ENCODE measurements at places on chromosomes 1 and 21. TPM values are rescaled to one million over a fixed set of nuclear protein-coding genes. Genes with fewer than 3 reads are reported as not detected.

LMX1A gene
- not detected for total RNA-seq

DNA sequence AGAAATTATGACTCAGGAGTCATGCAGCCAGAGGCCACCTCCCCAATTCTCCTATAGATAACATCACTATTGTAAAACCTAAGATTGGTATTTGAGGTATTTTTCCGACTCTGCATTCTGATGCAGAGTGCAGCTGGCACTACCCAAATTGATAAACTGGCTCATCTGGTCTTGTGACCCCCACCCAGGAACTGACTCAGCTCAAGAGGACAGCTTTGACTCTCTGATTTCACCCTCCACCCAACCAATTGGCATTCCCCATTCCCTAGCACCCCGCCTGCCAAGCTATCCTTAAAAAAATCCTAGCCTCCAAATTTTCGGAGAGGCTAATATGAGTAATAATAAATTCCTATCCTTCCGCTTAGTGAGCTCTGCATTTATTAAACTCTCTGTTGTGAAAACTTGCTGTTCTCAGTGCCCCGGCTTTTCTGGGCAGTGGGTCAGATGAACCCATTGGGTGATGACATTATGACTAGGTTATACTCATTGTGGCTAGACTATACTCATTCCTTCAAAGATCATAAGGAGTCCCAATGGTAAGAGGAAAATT is 39.4 kb upstream of the EPS15 start:
- no peaks in the 10 kb centered on the region for H3K36me3 ChIP-seq
- DNase-seq: no peak
- H3K4me3 ChIP-seq: no peak overlapping the region
- H3K27ac ChIP-seq: peak overlapping the region; percentile 1
- H3K4me1 ChIP-seq: peaks cover 27% of the 10 kb centered on the region

LCK gene
- not detected for total RNA-seq

LINGO4 gene
- not detected for total RNA-seq

ITLN2 gene
- total RNA-seq: not detected

DNA sequence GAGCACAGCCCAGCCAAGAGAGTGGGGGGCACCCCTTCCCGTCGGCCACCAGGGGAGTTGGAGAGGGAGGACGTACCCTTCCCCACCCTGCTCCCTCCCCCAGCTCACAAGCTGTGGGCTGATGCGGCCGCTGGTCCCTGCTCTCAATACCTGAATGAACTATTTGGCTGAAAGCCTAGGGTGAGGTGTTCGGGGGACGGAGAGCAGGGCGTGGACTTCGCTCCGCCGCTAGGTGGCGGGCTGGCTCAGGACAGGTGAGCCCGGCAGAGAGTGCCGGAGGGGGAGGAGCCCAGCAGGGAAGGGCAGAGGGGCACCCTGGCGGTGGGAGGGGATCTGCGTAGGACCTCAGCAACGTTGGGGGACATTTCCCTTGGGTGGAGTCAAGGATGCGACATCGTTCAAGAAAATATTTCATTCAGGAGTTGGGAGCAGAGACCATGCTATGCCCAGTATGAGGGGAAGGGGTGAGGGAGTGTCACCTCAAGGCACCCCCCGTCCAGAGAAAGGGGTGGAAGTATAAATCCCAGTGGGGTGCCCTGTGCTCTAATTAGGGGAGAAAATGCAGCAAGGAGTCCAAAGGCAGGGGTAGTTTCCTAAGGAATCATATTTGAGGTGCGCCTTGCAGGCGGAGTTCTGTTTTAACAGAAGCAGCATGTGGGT is 12.0 kb upstream of the RHBG start:
- H3K27me3 ChIP-seq: peaks cover 44% of the 10 kb centered on the region
- peaks cover 1% of the 10 kb centered on the region for H3K36me3 ChIP-seq
- DNase-seq: no peak
- peaks cover 3% of the 10 kb centered on the region for H3K4me1 ChIP-seq
- H3K27ac ChIP-seq: no peak overlapping the region

CYP4B1 gene
- not detected for total RNA-seq

DNA sequence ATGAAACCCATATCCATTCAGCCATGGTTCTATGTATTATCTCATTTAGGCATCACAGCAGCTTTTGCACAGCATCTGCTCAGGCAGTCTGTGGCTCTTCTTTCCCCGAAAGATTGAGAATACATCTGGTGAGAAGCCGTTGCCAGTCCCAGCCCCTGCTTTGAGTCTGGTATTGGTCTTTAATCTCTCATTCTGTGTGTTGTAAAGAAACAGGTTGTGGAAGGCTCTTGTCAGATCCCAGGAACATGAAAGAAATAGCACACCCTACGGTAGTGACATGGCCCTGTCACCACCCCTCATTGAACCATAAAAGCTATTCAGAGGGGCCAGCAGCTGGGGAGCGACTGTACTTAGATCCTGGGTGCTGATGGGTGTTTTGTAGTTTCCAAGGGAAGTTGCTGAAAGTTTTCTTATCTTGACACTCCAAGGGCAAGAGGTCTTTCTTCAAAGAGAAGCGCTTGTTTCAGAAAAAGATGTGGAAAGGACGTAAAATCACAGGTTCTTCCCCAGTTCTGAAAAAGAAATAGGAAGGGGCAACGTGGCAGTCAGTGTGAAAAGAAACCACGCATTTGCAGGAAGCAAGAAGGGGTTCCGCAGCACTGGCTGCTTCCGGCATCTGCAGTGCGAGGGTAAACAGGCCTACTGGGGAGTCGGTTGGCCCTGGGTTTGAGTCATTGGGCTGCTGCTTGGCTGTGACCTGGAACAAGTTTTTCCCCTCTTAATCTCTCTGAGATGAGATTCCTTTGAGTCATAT is 145.0 kb downstream of the DHRS3 start:
- H3K27me3 ChIP-seq: no peaks in the 10 kb centered on the region
- peaks cover 18% of the 10 kb centered on the region for H3K36me3 ChIP-seq
- peaks cover 24% of the 10 kb centered on the region for H3K4me1 ChIP-seq
- no peak overlapping the region for H3K4me3 ChIP-seq
- DNase-seq: no peak

RGL1 gene
- total RNA-seq: 20.9 TPM

DNA sequence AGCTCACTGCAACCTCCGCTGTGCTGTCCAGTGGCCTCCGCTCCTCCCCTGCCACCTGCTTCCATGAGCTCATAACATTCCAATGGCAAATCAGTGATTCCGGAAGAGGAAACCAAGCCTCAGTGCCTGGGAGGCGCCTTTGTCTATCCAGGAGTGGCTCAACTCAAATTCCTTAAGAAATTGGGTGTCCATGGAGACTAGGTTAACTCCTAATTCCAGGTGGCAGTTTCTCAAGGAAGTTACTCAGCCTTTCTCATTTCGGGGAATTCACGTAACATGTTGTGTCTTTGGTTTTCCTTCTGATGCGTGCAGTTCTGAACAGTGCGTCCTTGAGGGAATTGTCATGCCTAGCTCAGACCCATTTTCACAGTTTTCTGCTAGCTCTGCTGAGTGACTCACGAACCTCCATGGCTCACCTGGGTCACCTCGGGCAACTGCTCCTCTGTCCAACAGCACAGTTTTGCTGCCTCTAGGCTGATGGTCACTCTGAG is 89.9 kb upstream of the DSCAM start:
- no peaks in the 10 kb centered on the region for H3K36me3 ChIP-seq
- H3K4me3 ChIP-seq: no peak overlapping the region
- H3K4me1 ChIP-seq: no peaks in the 10 kb centered on the region
- no peak overlapping the region for H3K27ac ChIP-seq

SLC6A9 gene
- 67.3 TPM for total RNA-seq

DNA sequence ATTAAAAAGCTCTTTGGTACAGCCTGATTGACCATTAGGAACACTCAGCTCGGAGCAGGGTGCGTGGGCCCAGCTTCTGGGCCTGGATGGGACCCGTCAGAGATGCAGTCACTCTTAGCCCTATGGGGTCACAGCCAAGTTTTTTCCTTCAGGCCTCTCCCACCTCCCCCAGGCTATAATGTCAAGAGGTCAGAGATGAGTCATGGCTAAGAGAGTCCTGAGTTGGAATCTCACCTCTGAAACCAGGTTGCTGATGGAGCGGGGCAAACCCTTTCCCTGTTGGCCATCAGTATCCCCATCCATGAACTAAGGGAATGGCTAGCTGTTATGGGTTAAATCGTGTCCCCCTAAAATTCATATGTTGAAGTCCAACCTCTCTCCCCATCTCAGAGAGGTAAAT is 195.9 kb upstream of the POU3F1 start:
- no peaks in the 10 kb centered on the region for H3K36me3 ChIP-seq
- no peak for DNase-seq
- H3K27me3 ChIP-seq: no peaks in the 10 kb centered on the region
- H3K4me3 ChIP-seq: no peak overlapping the region

GRCh38 chr1:100528871-100529270 is 9.1 kb upstream of the GPR88 start:
- no peaks in the 10 kb centered on the region for H3K36me3 ChIP-seq
- no peak overlapping the region for H3K4me3 ChIP-seq
- DNase-seq: no peak
- H3K27ac ChIP-seq: peak overlapping the region; percentile 18
- H3K4me1 ChIP-seq: peaks cover 30% of the 10 kb centered on the region
- no peaks in the 10 kb centered on the region for H3K27me3 ChIP-seq

OR6K3 gene
- total RNA-seq: not detected

TAL1 gene
- total RNA-seq: not detected

DNA sequence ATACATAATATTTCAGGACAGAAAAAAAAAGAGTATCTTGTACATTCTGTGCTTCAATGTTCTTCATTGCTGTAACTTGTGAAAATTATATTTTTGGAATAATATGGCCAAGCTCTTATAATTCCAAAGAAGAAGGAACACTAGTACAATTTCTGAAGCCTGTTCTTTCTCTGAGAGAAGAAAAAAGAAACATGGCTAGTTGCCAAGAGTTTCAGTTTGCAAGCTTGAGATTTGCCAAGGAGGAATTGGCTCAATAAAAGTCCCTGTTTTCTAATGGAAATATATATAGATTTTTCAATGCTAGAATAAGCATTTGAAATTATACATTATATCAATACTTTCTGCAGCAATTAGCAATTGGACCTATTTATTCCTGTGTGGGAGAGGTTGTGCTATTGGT is 285.2 kb upstream of the NEGR1 start:
- H3K27ac ChIP-seq: no peak overlapping the region
- no peaks in the 10 kb centered on the region for H3K27me3 ChIP-seq
- H3K4me1 ChIP-seq: no peaks in the 10 kb centered on the region
- no peaks in the 10 kb centered on the region for H3K36me3 ChIP-seq

HOOK1 gene
- total RNA-seq: 0.31 TPM

HAX1 gene
- 60.9 TPM for total RNA-seq

DNA sequence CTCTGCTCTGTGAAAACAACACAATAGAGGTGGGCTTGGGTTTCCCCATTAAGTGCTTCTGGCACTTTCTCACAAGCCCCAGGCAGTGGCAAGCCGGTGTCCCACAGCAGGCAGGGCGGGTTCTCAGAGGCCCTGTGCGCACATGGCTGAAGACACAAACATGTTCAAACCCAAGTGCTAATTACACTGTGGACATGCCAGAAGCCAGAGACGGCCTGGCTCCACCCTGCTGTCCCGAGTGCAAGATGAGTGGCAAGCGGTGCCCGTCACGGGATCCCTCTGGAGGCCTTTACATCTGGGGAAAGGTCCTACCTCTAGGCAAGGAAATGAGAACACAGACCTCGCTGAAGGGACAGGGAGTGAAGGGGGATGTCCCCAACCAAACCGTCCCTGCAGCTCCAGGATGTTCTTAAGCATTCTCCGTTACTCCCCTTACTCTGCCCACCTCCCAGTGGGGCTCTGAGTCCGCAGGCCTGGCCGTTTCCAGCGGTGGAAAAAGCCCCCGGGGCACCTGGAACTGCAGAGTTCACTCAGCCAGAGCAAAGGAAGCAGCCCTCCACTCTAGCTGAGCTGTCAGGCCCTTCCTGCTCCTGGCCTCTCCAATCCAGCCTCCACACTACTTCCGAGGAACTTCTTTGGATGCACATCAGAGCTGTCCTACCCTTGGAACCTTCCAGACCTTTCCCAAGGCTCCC is 57.4 kb downstream of the SLC66A1 start:
- no peak overlapping the region for H3K4me3 ChIP-seq
- no peak for DNase-seq

DNA sequence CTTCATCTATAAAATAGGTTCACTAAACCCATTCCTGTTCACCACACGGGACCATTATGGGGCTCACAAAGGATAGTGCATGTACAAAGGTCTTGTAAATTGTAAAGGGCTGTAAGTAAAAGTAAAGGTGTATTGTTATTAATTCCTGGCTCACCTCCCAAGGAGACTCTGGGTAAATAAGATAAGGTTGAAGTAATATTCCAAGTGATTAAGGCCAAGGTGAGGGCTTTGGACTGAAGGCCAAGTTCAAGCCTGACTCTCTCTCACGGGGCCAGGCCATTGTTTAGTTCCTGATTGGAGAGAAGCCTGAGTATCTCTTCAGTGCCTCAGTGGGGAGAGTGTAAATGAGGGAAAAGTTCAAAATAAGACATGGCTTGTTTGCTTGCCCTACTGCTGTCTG is 19.5 kb upstream of the ZFYVE9 start:
- no peak overlapping the region for H3K4me3 ChIP-seq
- H3K36me3 ChIP-seq: no peaks in the 10 kb centered on the region
- no peak for DNase-seq

FMN2 gene
- 3.5 TPM for total RNA-seq

GRCh38 chr21:42463861-42464515 is 32.0 kb downstream of the RSPH1 start:
- H3K4me3 ChIP-seq: no peak overlapping the region
- H3K27me3 ChIP-seq: peaks cover 5% of the 10 kb centered on the region
- no peak overlapping the region for H3K27ac ChIP-seq

ZNF648 gene
- not detected for total RNA-seq

DNA sequence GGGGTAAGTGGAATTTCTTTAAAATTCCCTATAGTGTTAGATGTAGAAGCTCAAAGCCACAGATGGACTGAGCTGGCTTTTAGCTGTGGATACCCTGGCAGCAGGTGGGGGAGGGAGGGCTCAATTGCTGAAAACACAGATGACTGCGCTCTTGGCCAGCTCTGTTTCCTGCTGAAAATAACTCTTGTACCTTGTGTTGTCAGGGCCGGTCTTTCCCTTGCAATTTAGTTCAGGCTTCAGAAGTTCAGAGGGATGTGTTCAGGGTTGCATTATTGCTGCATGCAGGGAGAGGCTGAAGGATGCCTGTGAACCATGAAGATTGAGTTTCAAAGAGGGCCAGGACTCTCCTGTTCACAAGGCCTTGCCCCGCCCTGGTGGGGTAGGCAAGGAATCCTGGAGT is 58.1 kb upstream of the GCLM start:
- no peaks in the 10 kb centered on the region for H3K27me3 ChIP-seq
- peaks cover 14% of the 10 kb centered on the region for H3K4me1 ChIP-seq
- no peak overlapping the region for H3K4me3 ChIP-seq
- H3K36me3 ChIP-seq: no peaks in the 10 kb centered on the region
- no peak overlapping the region for H3K27ac ChIP-seq
